ENCODE measurements at places on chromosomes 12 and 14.

DNA sequence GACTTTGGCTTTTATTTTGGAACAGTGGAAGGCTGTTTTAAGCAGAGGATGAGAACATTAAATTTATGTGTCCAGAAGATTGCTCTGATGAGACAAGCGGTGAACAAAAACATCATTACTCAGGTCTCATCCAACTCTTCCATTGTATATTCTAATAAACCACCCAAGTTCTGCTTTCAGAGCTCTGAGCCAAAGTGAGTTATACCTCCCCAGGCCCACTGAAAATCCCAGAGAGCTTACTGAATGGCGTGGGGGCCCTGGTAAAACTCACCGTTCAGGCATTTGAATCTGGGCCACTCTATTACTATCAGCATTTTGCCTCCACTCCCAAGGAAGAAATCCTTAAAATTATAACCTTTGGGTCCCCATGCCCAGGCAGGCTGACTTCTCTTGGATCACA is 122.0 kb upstream of the HIF1A start:
- DNase-seq = no peak

- DNase-seq = no peak
Measured at GRCh38 chr14:93039649-93040315, 75.9 kb downstream of the ITPK1 start.

GRCh38 chr14:51442513-51443175 is 202.6 kb downstream of the TMX1 start:
- no peak for DNase-seq

DNA sequence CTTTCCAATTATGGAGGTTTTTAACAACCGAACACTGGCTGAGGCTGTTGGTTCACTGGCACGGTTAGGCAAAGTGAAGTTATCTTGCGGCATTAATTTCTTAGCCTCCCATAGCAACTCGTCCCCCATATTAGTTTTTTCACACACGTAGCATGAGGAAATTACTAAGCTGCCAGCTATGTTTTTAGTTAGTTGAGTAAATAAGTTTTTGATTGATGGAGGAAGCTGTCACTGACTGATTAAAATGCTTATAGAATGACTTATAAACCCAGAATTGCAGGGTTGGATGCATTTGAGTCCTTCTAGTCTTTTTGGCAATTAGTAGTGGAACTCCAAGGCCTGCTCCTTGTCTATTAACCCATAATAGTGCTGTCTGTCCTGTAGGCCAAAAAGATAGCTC is 97.1 kb downstream of the ALG10 start:
- no peak for DNase-seq

- DNase-seq = no peak
Measured at GRCh38 chr12:69936214-69936731, 111.2 kb downstream of the MYRFL start.
